ENCODE measurements at places on chromosomes 16 and 17.

DNA sequence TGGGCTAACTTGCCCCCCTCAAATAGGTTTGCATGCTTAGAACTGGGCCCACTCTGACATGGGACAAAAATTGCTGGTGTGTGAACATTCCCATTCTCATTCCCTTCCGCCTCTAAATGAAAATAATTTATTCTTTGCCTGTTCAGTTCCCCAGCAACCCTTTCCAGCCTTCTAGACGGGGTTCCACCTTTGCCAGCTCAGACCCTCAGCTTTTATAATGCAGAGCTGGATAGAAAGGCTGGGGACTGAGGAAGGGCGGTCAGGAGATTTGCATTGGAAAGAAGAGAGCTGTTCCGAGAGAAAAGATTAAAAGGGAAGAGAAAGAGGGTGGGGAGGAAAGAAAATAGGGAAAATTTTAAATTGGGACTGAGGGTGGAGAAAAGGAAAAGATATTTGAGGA is 151.1 kb upstream of the WSCD1 start:
- no peak for DNase-seq

- no peak for DNase-seq
Observed at GRCh38 chr17:62876063-62876462, 67.9 kb upstream of the MARCHF10 start.

DNA sequence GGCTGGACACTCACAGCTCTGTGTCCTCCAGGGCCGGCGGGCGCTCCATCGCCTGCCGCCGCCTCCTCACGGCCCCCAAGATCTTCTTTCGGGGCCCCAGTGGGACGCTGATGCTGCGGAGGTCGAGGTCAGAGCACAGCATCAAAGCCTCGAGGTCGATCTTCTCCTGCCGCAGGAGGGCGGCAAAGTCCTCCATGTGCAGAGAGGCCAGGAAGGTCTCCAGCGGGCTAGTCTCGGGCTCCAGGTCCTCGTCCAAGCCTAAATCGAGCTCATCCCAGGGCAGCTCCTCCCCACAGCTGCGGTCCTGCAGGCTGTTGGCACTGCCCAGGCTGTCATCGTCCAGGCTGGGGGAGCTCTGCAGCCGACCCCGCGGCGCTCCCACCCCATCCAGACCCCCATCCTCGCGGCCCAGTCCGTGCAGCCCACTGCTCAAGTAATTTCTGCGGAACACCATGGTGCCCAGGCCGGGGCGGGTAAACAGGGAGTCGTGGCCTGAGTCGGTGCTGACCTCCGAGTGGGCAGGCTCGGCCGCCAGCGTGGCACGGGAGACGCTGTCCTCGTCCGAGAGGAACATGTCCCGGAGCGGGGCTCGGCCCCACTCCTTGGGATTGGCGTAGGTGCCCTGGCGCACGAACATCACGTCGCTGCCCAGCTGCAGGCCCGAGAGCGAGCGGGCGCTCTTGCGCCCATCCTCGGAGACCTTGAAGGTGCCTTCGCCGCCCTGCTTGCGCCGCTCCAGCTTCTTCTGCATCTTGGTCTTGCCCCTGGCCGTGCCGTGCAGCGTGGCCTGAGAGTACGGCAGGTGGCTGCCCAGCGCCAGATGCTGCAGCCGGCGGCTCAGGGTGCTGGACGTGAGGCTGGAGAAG is 3.4 kb downstream of the USH1G start:
- no peak for DNase-seq

GRCh38 chr17:17749921-17750320 is 68.7 kb downstream of the RAI1 start:
- DNase-seq: peak; percentile 30

DNA sequence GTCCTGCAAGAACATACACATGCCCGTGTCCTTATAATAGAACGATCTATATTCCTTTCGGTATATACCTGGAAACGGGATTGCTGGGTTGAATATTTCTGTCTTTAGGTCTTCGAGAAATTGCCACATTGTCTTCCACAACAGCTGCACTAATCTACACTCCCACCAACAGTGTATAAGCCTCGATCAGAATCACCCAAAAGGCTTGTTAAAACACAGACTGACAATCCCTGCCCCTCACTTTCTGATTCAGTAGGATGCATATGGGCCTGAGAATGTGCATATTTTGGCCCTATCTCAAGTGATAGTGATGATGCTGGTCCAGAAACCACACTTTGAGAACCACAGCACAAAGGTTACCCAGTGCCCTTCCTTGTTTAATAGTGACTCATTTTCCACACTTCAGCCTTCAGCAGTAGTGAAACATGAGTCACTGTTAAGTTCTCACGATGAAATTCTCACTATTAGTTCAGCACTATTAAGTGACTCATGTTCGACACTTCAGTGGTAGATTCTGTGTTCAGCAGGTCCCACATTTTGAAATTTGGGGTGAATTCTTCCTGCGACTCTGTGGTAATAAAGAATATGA is 215.6 kb downstream of the GRIN2A start:
- no peak for DNase-seq

DNA sequence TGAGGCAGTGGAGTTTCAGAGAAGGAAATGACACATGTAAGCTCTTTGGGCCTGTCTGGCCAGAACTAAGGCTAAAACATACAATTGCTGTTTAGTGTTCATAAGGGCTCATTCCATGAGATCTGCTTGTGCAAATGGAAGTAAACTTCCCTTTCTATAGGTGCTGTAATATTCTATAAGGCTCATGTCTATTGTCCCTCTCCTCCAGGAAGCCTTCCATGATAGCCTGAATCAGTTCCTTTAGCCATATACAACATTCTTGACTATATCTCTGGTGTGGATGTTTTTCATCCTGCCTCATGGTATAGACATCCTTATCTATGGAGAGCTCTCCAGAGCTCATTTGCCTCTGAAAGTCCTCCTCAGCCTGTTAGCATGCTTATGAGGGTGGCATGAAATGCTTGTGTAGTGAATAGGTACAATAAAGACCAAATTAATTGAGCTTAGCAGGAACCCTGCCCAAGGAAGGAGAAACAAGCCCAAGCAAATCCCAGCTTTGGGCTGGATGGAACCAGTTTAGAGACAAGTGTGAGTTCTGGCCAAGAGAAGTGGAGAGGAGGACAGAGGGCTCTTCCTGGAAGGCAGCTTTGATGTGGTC is 1.6 kb upstream of the ETV4 start:
- DNase-seq: no peak

- no peak for DNase-seq
Observed at GRCh38 chr17:61284746-61285145, 114.9 kb upstream of the TBX2 start.

- no peak for DNase-seq
Observed at GRCh38 chr16:55668340-55669281, 12.8 kb downstream of the SLC6A2 start.

DNA sequence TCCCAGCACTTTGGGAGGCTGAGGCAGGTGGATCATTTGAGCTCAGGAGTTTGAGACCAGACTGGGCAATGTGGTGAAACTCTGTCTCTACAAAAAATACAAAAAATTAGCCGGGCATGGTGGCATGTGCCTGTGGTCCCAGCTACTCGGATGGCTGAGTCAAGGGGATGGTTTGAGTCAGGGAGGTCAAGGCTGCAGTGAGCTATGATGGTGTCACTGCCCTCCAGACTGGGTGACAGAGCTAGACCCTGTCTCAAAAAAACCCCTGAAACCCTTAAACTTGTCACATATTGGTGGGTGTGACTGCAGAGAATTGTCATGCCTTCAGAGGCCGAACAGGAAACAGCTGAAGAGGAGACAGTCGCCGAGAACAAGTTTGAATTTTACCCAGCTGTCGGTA is 13.4 kb downstream of the RPTOR start:
- no peak for DNase-seq

Data from effector CD8-positive, alpha-beta T cell (primary cell).